ENCODE measurements at places on chromosomes 4 and X.

DNA sequence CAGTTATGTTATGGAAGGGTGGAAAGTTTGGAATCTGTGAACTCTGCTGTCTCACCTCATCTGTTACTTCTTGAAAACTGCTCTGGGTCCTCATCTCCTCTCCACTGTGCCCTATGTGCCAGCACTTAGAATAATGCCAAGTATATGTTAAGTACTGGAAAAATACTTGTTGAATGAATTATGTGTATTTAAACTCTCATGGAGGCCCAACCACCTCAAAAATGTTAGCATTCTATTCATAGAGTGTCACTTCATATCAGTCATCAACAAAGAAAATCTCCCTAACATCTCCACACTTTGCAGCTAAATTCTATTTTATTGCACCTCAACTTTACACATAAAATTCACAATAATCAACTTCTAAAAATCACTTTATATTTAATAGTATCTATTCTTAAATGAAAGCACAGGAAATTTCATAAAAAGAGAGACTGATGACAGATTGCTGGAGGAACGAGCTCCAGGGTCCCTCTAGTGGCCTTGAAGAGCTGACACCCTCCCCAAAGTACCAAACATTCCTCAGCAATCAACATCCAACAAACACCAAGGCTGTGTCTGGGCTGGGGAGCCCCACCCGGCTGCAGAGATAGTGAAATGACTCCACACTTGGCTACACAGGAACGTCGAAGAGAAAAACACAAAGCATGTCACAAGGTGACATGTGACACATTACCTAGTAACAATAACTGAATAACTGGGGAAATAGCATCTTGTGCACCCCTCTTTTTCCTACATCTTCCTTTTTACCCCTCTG is 45.8 kb downstream of the SLC39A8 start:
- peak; percentile 38 for DNase-seq

DNA sequence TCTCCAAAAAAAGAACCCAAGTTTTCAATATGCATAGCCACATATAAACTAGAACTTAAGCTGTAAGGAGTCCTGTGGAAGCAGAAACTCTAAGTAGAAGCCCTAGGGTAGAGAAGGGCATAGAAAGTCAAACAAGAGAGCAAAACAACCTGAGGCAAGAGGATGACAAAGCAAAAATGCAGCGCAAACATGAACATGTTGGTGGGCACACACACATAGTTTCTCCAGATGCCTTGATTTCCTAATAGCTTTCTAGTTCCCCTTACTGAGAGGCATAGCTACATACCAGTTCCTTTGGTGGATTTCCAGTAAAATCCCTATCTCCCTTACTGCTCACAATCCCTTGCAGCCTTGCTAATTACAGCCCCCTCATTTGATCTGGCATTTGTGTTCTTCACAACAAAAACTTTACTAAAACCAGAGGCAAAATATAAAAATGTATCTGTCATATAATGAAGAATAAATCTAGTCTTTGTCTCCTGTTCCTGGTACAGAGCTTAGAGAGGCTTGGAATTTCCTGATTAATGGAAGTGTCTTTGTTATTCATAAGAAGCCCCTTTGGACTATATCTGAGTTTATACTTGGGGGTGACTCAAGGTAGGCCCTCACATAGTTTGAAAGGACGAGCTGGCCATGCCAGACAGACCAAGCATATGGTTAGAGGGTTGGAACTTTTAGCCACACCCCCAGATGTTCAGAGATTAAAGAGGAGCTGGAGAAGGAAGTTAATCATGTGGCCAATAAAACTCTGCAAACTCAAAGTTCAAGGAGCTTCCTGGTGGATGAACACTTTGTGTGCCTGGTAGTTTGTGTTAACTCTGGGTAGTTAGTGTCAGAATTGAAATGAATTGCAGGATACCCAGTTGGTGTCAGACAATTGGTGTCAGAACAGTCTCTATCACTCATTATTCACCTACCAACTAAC is 52.7 kb upstream of the ZCCHC13 start:
- DNase-seq = peak; percentile 53

GRCh38 chrX:152912106-152912505 is 14.2 kb downstream of the ZNF185 start:
- no peak for DNase-seq

DNA sequence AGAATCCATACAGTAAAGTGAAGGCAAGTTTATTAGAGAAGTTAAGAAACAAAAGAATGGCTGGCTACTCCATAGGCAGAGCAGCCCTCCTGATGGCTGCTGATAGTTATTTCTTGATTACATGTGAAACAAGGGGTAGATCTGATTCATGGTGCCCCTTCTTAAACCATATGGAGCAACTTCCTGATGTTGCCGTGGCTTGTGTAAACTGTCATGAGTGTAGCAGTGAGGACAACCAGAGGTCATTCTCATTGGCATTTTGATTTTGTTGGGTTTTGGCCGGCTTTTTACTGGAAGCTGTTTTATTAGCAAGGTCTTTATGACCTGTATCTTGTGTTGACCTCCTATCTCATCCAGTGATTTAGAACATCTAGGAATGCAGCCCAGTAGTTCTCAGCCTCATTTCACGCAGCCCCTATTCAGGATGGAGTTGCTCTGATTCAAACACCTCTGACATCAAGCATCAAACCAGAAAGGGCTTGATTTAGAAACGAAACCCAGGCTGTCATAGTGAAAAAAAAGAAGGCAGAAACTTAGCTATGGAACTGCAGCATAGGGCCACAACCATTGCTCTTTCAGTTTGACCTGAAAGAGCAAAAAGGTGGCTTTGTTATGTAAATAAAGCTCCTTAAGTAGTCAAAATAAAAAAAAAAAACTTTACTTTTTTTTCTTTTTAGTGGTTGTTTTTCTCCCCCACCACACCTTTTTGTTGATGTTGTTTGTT is 37.8 kb downstream of the SPCS3 start:
- DNase-seq = no peak

DNA sequence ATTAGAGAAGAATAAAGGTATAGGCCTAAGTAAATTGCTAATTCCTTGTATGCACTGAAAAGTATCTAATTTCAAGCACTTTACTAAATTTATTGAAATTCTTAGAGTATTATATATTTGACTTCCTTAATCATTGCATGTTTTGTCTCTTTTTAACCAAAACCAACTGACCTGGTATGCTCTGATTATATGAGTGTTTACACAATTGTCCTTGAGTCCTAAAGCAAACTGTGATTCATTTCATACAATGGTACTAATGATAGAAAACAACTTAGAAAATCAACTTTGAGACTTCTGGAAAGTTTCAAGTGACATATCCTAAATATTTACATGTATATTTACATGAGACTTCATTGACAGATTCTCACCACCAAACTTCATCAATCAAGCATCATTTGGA is 1177.1 kb downstream of the ADGRL3 start:
- DNase-seq = no peak

DNA sequence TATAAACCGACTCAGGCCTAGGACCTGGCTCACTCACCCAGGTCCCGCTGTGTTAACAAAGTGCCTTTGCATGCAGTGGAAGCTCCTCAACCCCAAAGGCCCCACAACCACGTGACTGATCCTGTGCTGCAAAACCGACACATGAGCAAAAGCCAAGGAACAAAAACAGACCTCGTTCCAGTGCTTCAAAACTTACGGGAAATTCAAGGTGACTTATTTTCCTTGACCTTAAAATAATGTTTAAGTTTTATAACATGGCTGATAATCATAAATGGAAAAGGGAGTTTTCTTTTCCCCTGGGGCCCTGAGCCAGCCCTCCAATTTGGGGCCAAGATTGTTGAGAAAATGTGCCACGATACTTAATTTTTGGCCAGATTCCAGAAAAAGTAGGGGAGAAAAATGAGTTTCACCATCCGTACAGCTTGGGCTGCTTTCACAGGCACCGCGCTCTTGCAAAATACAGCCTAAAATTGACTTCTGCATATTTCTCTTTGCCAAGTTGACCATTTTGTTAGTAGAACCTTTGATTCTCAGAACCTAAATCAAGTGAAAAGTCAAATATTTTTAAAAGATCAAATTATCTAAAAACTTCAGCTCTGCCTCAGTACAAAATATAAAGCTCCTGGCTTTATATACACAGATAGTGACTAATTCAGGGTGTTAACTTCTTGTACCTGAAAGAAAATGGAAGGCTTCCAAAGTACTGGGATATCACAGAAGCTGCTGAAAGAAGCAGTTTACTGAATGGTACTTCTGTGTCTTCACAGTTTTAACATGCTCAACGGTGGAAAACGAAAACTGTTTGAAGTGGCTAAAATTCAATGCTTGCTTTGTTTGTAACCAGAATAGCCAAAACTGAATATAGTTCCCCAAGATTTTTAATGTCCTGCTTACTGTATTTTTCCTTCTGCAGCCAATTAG is 93.8 kb downstream of the APBB2 start:
- no peak for DNase-seq

GRCh38 chr4:147078875-147079658 is 133.4 kb upstream of the TTC29 start:
- DNase-seq = no peak

GRCh38 chrX:64206556-64207162 is 1.2 kb upstream of the AMER1 start:
- DNase-seq = no peak

DNA sequence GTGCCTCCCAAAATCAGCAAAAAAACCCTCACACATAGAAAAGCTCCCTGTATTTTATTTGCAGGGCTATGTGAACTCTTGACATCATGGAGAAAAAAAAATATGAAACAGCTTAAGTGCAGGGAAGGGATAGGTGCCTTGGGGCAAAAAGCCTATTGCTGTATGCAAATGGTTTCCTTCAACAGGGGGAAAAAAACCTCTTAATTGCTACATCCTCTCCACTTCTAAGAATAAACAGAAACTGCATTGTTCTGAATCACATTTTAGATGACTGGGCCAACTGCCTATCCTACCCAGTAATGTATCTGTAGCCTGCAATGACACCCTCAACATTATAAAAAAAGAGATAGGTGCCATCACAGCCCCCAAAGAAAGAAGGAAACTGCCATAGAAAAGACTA is 229.4 kb upstream of the GALNTL6 start:
- DNase-seq = no peak

- no peak for DNase-seq
Observed at GRCh38 chr4:150679765-150680343, 97.9 kb downstream of the MAB21L2 start.

Data from NCI-H460 (cell line).